Mammary epithelial cell (primary cell): ENCODE measurements at places on chromosomes 4 and X. TPM values are rescaled to one million over a fixed set of nuclear protein-coding genes. Genes with fewer than 3 reads are reported as not detected.

- DNase-seq: no peak
Measured at GRCh38 chr4:180335566-180335965, 1907.6 kb upstream of the TENM3 start.

AKAP14 gene
- total RNA-seq: not detected in 2 replicates

CLRN2 gene
- not detected in 2 replicates for total RNA-seq

GRCh38 chr4:26570596-26570995 is 13.3 kb upstream of the TBC1D19 start:
- DNase-seq: no peak

PDZD4 gene
- 0.19 and 0.54 TPM in 2 replicates for total RNA-seq

ELF4 gene
- 22.7 and 26.3 TPM in 2 replicates for total RNA-seq

DNA sequence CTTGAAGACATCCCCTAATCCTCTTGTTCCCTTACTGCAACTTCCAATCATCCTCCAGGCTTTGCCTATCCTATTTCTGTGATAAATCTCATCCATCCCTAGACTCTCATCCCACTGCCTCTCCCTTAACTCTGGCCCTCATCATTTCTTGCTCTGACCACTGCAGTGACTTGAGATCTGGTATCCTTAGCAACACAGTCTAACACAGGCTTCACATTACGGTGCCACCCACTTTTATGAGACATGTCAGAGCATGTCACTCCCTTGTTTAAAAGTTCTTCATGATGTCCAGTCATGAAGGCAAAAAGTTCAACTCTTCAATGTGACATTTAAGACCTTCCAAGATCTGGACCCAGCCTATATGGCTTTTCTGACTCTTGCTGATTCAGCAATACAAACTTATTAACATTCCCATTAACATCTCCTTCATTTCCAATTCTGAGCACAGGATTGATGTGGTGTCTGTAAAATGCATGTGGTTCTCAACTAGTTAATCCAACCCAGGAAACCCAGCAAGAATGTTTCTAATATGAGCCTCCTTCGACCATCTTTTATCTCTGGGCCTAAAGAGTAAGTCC is 64.0 kb downstream of the OR13H1 start:
- no peak for DNase-seq
